HFFc6 (cell line): ENCODE measurements at places on chromosomes 5 and 9.

DNA sequence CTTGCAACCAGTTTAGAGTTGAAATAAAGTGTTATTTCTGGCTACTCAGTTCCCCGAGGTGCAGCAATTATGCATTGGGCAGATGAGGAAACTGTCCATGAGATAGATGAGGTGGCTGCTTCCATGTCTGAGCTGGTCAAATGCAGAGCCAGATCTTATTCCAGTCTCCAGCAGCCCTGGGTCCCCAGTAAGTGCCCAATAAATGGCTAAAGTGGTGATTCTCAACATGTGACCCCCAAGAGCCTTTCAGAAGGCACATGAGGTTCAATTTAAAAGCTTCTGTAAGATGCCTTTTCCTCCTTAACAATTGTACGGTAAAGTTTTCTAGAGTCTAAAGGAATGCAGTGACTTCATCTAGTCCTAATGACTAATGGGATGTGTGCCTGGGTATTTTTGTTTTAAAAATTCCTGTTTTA lies 17.5 kb downstream of the ATOX1 start:
- H3K4me3 ChIP-seq, result peak overlapping the region; percentile 80
- no peaks in the 10 kb centered on the region; the same call in 1 of the 2 replicates for H3K27me3 ChIP-seq
- H3K27ac ChIP-seq, result peak overlapping the region; percentile 95
- H3K36me3 ChIP-seq, result peaks cover 13% of the 10 kb centered on the region

- H3K27me3 ChIP-seq, result peaks cover 9% of the 10 kb centered on the region; the same call in 1 of the 2 replicates
- H3K4me3 ChIP-seq, result no peak overlapping the region
- no peak overlapping the region for H3K27ac ChIP-seq
- H3K4me1 ChIP-seq, result peaks cover 6% of the 10 kb centered on the region; the same call in 1 of the 2 replicates
- DNase-seq, result no peak
- H3K36me3 ChIP-seq, result no peaks in the 10 kb centered on the region
These were observed 33.2 kb upstream of the SNX2 start for GRCh38 chr5:122741681-122742080.

- DNase-seq, result no peak
- no peaks in the 10 kb centered on the region for H3K36me3 ChIP-seq
- H3K4me1 ChIP-seq, result peaks cover 17% of the 10 kb centered on the region
- no peak overlapping the region for H3K4me3 ChIP-seq
These were observed 20.0 kb upstream of the ZNF782 start for GRCh38 chr9:96874201-96874785.

GRCh38 chr5:42315214-42315613 lies 108.0 kb upstream of the GHR start:
- no peak overlapping the region for H3K4me3 ChIP-seq
- no peaks in the 10 kb centered on the region for H3K4me1 ChIP-seq
- H3K27me3 ChIP-seq, result no peaks in the 10 kb centered on the region

- H3K4me1 ChIP-seq, result peaks cover 5% of the 10 kb centered on the region; the same call in 1 of the 2 replicates
- H3K27me3 ChIP-seq, result no peaks in the 10 kb centered on the region; the same call in 1 of the 2 replicates
- DNase-seq, result no peak
These were observed 91.9 kb upstream of the RASEF start for GRCh38 chr9:83154821-83155220.

DNA sequence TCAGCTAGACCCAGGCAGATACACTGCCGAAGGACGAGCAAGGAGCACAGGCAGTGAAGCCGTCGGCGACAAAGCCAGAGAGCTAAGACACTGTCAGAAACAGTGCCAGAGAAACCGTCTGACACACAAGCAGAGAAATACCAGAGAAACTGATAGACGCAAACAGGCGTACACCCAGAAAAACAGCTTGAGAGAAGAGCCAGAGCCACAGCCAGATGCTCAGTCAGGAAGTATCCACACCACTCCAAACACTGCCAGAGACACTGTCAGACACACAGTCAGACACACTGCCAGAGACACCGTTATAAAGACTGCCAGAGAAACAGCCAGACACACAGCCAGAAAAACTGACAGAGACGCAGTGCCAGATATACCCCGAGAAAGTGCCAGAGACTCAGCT lies 19.1 kb downstream of the CNTFR start:
- no peaks in the 10 kb centered on the region for H3K36me3 ChIP-seq

DNA sequence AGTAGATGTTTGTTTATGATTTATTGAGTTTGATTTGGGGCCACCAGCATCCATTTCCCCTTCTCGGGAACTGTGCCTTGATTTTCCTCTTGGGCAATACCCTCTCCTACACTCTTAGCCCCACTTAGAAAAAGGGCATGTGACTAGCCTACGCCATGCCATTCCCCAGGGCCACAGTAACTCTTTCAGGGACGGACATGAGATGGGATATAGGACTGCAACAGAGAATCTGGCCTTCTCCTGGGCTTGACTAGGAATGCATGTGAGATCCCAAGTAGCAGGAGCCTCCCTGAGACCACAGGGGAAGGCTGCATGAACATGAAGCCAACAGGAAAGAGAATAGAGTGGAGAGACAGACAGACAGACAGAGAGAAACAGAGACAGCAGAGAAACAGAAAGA lies 30.7 kb upstream of the SPARC start:
- peaks cover 53% of the 10 kb centered on the region for H3K4me1 ChIP-seq
- peak overlapping the region; percentile 76 for H3K4me3 ChIP-seq
- H3K36me3 ChIP-seq, result no peaks in the 10 kb centered on the region
- peak overlapping the region; percentile 93 for H3K27ac ChIP-seq
- H3K27me3 ChIP-seq, result no peaks in the 10 kb centered on the region; the same call in 1 of the 2 replicates

DNA sequence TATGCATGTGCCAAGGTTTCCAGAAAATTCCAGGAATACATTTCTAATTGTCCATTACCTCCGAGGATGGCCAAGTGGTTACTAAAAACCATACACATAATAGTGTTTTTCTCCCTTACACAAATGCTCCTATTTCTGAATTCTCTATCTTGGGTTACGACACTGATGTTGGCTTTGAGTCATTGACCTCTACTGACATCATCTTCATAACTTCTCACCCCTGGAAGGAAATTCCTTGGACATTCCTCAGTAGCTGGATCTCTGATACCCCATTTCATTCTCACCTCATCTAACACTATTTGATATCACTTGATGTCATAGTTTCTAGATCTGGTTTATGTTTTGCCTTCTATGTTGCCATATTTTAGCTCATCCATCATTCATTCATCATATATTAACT lies 287.2 kb downstream of the CTNND2 start:
- no peak overlapping the region for H3K4me3 ChIP-seq
- no peaks in the 10 kb centered on the region for H3K4me1 ChIP-seq
- H3K27ac ChIP-seq, result no peak overlapping the region
- H3K27me3 ChIP-seq, result no peaks in the 10 kb centered on the region; the same call in 1 of the 2 replicates

DNA sequence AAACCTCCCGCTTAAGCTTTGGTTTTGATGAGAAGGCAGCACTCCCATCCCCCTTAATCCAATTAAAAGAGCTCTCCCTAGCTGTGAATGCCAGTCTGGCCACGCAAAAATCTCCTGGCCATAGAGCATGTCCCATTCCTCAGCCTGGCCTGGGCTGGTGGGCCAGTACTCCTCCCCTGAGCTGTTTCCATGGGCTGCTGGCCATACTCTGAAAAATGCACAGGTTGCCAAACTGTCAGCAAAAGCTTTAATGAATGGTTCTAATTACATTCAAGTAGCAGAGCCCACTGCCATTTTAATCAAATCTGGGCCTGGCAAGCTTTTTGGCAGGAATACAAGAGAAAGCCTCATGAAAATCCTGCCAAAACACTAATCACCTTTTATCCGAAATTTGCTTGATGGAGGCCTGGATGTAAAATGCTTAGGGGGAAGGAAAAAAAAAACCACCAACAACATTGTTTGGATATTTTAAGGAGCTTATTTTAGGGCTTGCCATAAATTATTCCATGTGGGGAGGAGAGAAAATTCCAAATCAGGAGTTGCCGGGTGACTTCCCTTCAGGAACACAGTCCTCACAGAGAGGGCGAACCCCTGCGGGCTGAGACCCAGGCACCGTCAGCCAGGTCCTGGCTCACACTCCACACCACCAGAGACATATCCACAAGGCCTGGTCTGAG lies 243.3 kb downstream of the SEC61B start:
- no peak for DNase-seq
- H3K36me3 ChIP-seq, result no peaks in the 10 kb centered on the region
- H3K4me1 ChIP-seq, result no peaks in the 10 kb centered on the region
- no peak overlapping the region for H3K27ac ChIP-seq

DNA sequence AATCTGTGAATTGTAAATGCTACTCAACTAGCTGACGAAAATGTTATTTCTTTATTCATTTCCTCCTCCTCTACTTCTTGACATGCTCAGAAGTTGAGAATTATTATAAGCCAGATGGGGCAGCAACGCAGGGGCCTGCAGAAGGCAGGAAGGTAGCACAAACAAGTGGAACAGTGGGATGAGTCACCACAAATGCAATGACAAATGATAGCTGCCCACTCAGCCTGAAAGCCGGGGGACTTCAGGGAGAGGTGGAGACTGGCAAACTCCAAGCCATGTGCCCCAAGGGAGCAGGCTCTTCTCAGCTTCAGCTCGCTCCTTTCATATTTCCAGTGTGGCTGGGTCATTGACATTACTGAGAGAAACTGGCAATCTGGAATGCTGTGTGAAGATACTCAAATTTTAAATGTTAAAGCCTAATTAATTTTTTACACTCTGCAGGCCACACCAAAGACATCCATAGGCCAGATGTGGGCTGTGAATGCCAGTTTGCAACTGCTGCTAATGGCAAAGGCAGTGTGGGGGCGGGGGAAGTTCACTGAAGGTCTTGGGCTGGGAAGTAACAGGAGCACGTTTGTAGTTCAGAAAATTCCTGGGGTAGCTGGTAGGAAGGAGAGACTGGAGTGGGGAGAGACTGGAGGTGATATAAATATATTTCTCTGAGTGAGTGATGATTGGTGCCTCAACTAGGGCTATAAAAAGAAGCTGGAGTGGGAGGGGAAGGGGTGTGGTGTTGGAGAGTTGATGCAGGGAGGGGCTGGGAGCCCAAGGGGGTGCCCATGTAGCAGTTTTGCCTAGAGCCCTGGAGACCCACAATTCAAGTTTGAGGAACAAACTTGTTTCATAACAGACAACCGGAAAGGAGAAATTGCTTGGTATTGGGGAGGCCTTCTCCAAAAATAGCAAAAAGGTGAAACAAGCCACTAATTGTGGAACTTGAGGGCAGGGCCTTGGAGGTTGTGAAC lies 20.8 kb upstream of the ADRB2 start:
- no peak overlapping the region for H3K27ac ChIP-seq
- no peaks in the 10 kb centered on the region for H3K36me3 ChIP-seq
- H3K27me3 ChIP-seq, result no peaks in the 10 kb centered on the region; the same call in 1 of the 2 replicates
- no peak overlapping the region for H3K4me3 ChIP-seq

DNA sequence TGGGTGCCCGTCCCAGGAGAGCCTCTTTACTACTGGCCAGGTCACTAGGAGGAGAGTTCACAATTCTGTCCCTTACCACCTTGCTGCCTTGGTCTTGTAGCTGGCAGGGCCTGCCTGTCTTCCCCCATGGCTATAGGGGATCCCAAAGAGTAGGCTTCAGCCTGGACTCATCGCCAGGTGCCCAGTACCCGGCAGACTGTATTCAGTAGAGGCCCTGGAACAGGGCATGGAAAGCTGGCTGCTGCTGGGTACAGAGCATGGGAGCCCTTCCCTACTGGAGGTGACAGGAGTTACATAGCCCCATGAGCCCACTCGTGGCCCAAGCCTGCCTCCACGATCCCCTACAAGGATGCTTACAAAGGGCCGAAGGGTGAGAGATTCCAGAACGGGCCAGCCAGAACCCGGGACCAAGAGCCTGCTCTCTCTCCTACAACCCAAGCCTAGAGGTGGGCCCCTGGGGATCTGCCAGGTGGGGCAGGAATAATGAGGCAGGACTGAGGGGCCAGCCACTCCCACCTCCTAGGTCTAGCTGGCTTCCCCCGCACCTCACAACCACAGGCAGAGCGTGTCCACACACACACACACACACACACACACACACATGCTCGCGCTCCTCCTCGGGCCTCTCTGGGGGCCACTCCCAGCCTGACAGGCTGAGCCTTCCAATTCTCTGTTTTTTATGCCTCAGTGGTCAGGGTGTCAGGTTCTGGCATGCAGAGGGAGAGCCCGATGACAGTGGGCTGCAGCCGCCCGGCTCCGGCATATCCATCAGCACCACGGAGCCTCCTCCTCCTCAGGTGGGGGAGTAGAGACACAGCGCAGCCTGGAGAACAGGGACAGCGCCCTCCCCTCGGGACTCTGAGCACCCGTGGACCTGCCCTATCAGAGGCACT lies 186.0 kb downstream of the PAX5 start:
- H3K4me1 ChIP-seq, result no peaks in the 10 kb centered on the region
- H3K4me3 ChIP-seq, result no peak overlapping the region
- DNase-seq, result no peak
- H3K36me3 ChIP-seq, result no peaks in the 10 kb centered on the region

GRCh38 chr5:180441564-180442051 lies 52.6 kb upstream of the CNOT6 start:
- DNase-seq, result no peak
- H3K36me3 ChIP-seq, result no peaks in the 10 kb centered on the region
- no peak overlapping the region for H3K4me3 ChIP-seq
- peaks cover 8% of the 10 kb centered on the region for H3K27me3 ChIP-seq
- no peaks in the 10 kb centered on the region for H3K4me1 ChIP-seq

GRCh38 chr5:66426259-66427138 lies 169.7 kb upstream of the MAST4 start:
- H3K27ac ChIP-seq, result no peak overlapping the region
- no peaks in the 10 kb centered on the region for H3K27me3 ChIP-seq
- DNase-seq, result no peak
- no peaks in the 10 kb centered on the region for H3K36me3 ChIP-seq
